Fibroblast of lung (primary cell): ENCODE measurements at places on chromosomes 2 and 18. TPM values are rescaled to one million over a fixed set of nuclear protein-coding genes. Genes with fewer than 3 reads are reported as not detected.
A peak's percentile ranks its signal among the peaks of the same experiment; 100 is the strongest.

DNA sequence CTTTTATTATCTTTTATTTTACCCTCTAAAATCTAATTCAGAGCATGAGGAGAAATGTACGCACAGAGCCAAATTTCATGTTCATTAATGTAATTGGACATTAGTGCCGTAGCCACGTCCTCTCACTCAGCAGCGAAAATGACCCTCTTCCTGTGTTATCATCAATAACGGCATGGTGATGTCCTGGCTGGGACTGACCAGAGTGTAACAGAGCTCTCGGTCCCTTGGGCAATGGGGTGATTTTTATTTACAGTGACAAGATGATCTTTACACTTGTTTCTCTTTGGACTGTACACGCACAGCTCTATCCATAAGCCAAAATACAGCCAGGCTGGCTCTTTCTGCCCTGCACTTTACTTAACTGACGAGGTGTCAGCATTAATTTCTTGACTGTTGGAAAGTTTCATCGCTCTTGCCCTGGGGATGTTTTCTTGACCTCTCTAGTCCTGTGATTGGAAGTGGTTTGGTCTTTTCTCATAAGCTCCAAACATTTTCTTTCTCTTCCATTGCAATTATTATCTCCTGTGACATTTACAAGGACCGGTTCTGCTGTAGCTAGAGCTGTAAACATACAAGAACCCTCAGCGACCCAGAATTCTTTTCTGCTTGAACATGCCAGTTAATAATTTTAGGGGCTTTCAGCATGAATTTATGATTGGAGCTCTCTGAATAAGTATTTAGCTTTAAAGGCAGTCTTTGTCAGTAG is 308.0 kb upstream of the PIK3C3 start:
- H3K36me3 ChIP-seq = no peaks in the 10 kb centered on the region
- H3K27ac ChIP-seq = no peak overlapping the region
- H3K4me1 ChIP-seq = no peaks in the 10 kb centered on the region

GRCh38 chr18:4636967-4637366 is 181.9 kb upstream of the DLGAP1 start:
- H3K36me3 ChIP-seq = no peaks in the 10 kb centered on the region
- no peaks in the 10 kb centered on the region for H3K4me1 ChIP-seq
- no peaks in the 10 kb centered on the region for H3K27me3 ChIP-seq
- H3K4me3 ChIP-seq = no peak overlapping the region

DNA sequence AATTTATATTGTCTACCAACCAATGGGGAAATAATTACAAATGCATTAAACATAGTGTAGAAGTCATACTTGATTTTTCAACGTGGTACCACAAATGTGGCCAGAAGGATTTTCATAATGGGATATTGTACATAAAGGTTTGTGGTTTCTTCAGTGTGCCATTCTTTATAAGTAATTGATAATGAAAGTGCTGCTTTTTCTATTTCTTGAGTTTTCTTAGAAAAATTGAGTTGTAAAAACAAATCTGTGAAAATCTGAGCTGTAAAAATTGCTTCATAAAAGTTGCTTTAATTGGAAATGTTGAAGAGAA is 103.6 kb downstream of the KYNU start:
- H3K4me1 ChIP-seq = no peaks in the 10 kb centered on the region
- H3K27ac ChIP-seq = no peak overlapping the region
- H3K36me3 ChIP-seq = no peaks in the 10 kb centered on the region
- no peak for DNase-seq
- no peak overlapping the region for H3K4me3 ChIP-seq
- no peaks in the 10 kb centered on the region for H3K27me3 ChIP-seq

DNA sequence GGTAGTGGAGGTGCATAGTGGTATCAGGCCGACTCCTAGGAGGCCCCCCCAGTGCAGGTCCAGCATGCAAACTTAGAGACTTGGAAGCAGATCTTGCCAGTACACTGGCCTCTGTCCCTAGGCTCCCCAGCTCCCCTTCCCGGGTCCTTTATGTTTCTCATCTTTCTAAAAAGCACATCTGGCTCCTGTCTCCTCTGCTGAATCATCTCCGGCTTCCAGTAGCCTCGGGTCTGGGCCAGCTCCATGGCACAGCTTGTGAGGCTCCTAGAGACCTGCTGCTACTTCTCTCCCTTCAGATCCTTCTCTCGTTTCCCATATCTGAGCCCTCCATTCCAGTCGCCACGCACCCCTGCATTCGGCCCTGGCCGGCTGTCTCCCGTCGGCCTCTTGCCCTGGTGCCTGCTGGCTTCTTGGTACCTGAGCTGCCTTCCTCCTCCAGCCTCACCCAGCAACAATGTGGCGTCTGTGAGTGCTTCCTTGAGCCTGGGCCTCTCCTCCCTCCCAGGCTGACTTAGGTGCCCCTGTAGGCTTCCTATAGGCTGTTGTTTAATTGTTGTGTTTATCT is 6.6 kb downstream of the TRAF3IP1 start:
- H3K4me1 ChIP-seq = no peaks in the 10 kb centered on the region
- no peak for DNase-seq
- peaks cover 5% of the 10 kb centered on the region for H3K36me3 ChIP-seq
- H3K4me3 ChIP-seq = no peak overlapping the region
- H3K27ac ChIP-seq = no peak overlapping the region

- H3K27me3 ChIP-seq = no peaks in the 10 kb centered on the region
- no peaks in the 10 kb centered on the region for H3K36me3 ChIP-seq
- H3K27ac ChIP-seq = no peak overlapping the region
Observed at GRCh38 chr2:140199312-140199711, 1419.1 kb upstream of the NXPH2 start.

DNA sequence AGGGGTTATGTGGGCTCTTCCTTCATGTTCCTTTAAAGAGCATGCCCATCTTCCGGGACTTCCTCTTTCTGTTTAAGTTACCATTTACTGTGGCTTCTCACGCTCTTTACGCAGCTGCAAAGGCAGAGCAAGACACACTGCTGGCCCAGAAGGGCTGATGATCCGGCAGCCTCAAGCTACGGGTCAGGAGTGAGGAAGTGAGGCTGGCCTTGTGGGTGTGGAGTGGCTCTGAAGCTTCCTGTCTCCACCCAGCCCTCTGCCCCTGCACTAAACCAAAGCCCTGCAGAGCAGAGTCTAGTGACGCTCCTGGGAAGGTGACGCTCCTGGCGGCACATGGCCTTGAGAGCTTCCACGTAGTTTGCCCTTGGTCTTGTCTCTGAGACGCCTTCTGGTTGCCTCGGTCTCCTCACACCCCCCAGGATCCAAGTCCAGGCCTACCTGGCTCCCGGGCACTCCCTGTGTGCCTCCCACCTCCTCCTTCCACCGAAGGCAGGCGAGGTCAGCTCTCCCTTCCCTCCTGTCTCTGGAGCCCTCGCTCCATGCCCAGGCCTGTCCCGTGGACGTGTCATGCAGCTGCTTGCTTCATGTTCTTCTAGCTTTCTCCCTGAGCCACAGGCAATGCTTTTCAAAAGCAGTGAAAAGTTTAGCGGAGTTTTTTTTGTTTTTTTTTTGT is 50.3 kb downstream of the ARL4C start:
- no peaks in the 10 kb centered on the region for H3K27me3 ChIP-seq
- H3K4me3 ChIP-seq = no peak overlapping the region
- peaks cover 17% of the 10 kb centered on the region for H3K4me1 ChIP-seq
- no peak overlapping the region for H3K27ac ChIP-seq
- no peaks in the 10 kb centered on the region for H3K36me3 ChIP-seq

GRCh38 chr2:98654699-98655495 is 46.5 kb downstream of the UNC50 start:
- H3K4me3 ChIP-seq = no peak overlapping the region
- no peak overlapping the region for H3K27ac ChIP-seq
- no peaks in the 10 kb centered on the region for H3K4me1 ChIP-seq

DNA sequence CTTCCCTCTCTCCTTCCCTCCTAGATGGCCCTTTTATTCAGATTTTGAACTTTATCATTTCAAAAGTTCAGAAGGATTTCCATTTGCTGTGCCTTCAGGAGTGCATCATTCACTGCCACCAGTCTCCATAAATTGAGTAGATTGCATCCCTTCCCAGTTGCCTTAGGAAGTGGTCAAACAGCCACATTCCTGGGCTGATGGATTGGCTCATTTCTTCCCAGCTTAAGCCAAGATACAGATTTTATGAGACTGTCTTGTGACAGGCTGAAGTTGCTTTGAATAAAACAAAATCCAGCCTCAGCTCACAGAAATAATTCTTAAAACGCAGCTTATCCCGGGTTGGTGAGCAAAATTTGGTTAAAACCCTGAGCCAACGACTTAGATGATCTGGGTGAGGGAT is 9.8 kb downstream of the NRP2 start:
- no peaks in the 10 kb centered on the region for H3K27me3 ChIP-seq
- peak; percentile 44 for DNase-seq
- H3K4me3 ChIP-seq = no peak overlapping the region
- no peak overlapping the region for H3K27ac ChIP-seq

DNA sequence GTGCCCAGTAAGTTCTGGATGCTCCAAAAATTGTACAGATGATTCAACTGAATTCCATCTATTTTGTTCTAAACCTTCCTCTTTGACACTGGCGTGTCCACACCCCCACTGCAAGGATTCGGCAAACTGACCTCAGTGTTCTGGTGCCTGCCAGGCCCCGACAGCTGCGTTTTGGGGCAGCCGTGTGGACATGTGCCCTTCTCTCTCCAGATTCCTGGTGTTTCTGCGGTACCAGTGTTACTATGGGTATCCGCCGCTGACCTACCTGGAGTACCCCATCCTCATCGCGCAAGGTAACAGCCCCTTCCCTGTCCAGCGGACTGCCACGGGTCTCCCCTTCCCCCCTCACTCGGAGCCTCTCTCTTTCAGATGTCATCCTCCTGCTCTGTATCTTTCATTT is 5.0 kb downstream of the SLC66A3 start:
- no peaks in the 10 kb centered on the region for H3K27me3 ChIP-seq
- no peak overlapping the region for H3K4me3 ChIP-seq
- no peak for DNase-seq
- no peaks in the 10 kb centered on the region for H3K36me3 ChIP-seq
- H3K27ac ChIP-seq = no peak overlapping the region

DNA sequence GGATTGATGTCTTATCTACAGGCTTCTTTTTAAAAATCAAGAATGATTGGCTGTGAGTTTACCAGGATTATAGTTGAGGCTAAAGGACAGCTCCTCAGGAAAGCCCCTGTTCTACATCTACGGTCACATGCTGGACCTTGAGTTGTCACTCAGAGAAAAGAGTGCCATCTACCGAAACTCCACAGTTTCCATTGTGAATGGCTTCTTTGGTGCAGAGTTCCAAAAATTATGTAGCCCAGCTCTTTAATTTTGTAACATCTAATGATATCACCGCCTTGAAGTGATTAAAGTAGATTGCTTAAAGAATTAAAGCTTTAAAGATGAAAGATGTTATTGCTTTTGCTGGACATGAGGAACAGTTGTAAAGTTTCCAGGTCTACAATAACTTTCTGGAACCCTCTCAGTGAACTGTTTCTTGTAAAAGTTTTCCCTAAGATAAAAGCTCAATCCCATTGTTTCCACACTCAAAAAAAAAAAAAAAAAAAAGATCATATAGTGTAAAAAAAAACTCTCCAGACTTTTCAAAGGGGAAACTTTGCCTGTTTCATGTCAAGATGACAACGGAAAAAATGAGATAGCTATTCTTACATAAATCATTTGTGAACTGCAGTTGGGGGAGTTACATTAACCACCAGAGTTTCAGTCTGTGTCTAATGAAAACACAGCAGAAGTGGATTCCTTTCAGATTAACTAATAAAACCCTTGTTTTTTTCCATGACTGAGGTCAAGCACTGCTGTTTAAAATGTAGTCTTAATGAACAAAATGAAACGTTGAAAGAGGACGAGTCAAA is 4.3 kb downstream of the COL3A1 start:
- peaks cover 14% of the 10 kb centered on the region for H3K4me1 ChIP-seq
- H3K4me3 ChIP-seq = peak overlapping the region; percentile 92
- DNase-seq = peak; percentile 96
- H3K36me3 ChIP-seq = no peaks in the 10 kb centered on the region

GRCh38 chr2:150552041-150552820 is 64.8 kb upstream of the RND3 start:
- H3K4me3 ChIP-seq = no peak overlapping the region
- H3K27ac ChIP-seq = no peak overlapping the region
- DNase-seq = no peak

- no peak for DNase-seq
- H3K4me1 ChIP-seq = peaks cover 3% of the 10 kb centered on the region
- no peaks in the 10 kb centered on the region for H3K27me3 ChIP-seq
- H3K36me3 ChIP-seq = no peaks in the 10 kb centered on the region
- H3K4me3 ChIP-seq = no peak overlapping the region
- no peak overlapping the region for H3K27ac ChIP-seq
Observed at GRCh38 chr2:36553683-36554082, 44.3 kb downstream of the FEZ2 start.

GRCh38 chr2:128379021-128380015 is 60.6 kb upstream of the HS6ST1 start:
- H3K27me3 ChIP-seq = no peaks in the 10 kb centered on the region
- H3K4me3 ChIP-seq = no peak overlapping the region
- H3K36me3 ChIP-seq = no peaks in the 10 kb centered on the region
- DNase-seq = peak; percentile 87
- H3K4me1 ChIP-seq = peaks cover 15% of the 10 kb centered on the region

DNA sequence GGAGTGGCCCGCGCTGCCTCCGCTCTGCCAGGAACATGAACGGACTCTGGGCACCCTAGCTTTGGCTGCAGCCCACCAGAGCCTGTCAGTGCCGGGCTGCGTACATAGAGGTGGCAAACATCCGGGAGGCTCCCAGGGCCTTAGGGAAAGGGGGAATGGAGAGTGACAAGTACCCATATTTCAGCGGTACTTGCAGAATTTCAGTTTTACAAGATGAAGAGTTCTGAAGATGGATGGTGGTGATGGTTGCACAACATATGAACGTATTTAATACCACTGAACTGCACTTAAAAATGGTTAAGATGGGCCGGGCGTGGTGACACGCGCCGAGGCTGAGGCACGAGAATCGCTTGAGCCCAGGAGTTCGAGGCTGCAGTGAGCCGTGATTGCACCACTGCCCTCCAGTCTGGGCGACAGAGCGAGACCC is 873 bp downstream of the MTHFD2 start:
- no peak for DNase-seq
- no peaks in the 10 kb centered on the region for H3K27me3 ChIP-seq

DNA sequence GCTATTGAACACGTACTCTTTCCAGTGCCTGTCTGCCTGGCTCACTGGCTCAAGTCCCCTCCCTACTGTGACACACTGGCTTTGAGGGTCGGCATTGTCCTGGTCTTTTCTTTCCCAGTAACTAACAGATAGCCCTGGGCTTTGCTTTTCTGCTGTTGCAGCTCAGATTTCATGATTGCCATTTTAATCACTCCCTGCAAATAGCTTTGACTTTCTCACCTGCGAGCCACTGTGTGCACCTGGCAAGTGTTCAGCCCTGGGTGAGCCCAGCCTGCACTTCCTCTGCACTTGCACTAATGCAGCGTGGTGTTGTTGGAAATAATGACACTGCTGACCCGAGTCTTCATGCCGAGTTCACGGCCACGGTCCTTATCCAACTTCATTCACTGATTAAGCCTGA is 52.9 kb downstream of the DCDC2C start:
- H3K36me3 ChIP-seq = no peaks in the 10 kb centered on the region
- H3K27ac ChIP-seq = no peak overlapping the region
- no peaks in the 10 kb centered on the region for H3K27me3 ChIP-seq

MAPK4 gene
- total RNA-seq = under 0.01 TPM in 1 of 2 replicates, not detected in the other

NOSTRIN gene
- total RNA-seq = 0.50 TPM in 1 of 2 replicates, not detected in the other

EFR3B gene
- 0.50 and 0.51 TPM in 2 replicates for total RNA-seq

CHRNG gene
- not detected in 2 replicates for total RNA-seq

NHEJ1 gene
- 20.3 and 22.1 TPM in 2 replicates for total RNA-seq

WBP1 gene
- 48.8 and 78.1 TPM in 2 replicates for total RNA-seq

PAIP2B gene
- 1.2 and 1.5 TPM in 2 replicates for total RNA-seq
